MG63 (cell line): ENCODE measurements at places on chromosomes 7 and 10. TPM values are rescaled to one million over a fixed set of nuclear protein-coding genes. Genes with fewer than 3 reads are reported as not detected.

The SP4 gene
- 4.6 and 4.7 TPM in 2 replicates for total RNA-seq

GRCh38 chr7:155001756-155002410, 1.0 kb downstream of the PAXIP1 start:
- DNase-seq = no peak

DNA sequence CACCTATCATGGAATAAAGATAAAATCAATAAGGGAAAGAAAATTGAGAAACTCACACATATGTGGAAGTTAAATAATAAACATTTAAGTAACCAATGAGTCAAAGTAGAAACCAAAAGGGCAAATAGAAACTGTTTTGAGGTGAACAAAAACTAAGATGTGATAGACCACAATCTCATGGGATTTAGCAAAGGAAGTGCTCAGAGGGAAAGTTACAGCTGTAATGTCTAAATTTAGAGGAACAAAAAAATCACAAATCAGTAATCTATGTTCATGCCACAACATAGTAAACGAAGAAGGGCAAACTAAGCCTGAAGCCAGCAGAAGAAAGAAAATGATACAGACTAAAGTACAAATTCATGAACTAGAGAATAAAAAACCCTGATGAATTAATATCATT, 16.3 kb downstream of the CYP3A4 start:
- DNase-seq = no peak

DNA sequence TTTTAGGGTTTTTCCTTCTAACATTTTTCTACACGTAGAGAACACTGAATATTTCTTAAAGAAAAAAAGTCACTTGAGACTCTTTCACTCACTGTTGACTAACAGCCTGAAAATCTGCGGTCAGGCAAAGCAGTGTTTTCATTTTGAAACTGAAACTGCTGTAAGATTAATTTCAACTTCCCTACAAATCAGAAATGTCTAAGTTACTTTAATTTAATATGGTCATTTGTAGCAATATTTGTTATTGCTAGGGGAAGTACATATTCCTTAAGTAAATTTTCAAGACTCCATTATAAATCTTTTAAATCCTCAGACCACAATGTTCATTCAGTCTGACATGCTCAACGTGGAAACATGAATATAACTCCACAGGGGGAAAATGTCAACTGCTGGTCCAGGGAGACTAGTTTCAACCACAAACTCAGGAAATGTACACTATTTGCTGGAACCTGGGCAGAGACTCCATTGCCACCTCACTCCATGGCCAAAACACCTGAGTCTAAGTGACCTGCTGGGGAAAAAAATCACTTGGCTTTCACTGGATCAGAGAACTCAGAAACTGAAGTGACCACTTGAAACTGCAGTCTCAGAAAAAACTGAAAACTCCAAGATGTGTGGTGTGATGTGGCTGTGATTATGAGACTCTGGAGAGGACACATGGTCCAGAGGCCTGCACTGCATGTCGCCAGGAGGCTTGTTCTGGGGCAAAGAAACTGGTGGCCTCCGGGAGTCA, 161.2 kb downstream of the TAX1BP1 start:
- peak; percentile 11 for DNase-seq
